ENCODE measurements at places on chromosomes 6 and 20.

DNA sequence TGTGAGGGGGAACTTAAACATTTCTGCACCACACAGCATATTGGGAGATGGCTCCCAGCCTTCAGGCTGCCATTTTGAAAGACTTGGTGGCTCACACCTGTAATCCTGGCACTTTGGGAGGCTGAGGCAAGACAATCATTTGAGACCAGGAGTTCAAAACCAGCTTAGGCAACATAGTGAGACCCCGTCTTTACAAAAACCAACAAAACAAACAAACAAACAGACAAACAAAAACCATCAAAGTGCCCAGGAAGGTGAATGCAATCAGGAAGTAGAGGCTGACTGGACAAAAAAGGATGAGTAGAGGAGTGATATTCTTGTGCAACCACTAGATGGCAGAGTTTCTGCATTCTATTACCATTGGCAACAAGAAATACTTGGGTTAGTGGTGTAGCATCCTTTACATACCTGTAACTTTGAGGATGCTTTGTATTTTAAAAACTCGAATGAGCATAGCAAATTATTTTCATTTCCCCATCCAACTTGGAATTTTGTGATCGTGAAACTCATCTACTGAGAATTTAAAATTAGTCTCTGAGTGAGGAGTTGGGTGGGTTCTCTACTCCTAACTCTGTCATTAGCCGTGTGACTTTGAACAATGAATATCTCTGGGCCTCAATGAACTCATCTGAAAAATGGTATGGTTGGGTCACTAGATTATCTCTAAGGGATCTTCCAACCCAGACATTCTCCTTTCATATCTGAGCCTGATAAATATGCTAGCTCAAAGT is 84.4 kb downstream of the CRYBG1 start:
- DNase-seq, result no peak

GRCh38 chr6:89295981-89296380 is 19.1 kb downstream of the GABRR2 start:
- no peak for DNase-seq

DNA sequence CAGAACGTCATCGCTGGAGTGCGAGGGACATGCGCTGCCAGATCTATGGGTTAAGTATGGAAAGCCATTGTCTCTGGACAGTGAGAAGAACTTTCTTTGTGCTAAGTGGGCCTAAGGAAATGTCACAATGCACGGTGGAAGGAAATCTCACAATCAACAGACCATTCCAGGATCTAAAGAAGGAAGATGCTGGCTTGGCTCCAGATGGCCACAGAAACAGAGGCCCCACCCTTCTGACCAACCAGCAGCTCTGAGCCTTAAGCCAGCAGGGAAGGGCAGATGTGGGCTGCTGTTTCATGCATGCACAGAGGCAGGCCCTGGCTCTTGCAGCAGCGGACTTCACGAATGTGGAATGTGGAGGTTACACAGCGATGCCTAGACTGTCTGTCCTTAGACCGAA is 156.3 kb downstream of the SOBP start:
- DNase-seq, result no peak

DNA sequence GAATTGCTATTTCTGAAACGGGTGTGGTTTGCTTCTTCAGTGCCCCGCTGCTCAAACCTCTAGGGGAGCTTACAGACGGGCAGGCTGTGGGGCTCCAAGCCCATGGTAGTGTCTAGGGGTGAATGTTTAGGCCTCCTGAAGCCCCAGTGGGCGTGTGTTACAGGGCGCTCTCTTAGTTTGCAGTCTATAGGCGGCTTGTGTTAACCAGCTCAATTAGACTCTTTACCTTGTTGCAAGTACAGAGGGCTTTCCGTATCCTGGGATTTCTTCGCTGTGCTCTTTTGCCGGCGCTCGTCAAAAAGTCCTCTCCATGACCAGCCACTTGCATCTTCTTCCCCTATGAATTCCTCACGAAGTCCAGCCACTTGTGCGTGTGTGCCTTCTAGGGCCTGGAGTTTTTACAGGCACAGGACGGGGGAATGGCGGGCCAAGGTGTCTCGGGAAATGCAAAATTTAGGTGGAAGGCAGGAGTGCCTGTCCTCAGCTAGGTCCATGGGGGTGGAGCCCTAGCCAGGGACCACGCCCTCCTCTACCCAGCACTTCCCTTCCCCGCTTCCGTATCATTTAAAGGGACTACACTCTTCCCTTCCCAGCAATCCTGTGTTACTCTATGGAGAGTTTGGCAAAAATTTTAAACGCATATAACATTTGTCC is 94.5 kb downstream of the HTR1B start:
- DNase-seq, result no peak

DNA sequence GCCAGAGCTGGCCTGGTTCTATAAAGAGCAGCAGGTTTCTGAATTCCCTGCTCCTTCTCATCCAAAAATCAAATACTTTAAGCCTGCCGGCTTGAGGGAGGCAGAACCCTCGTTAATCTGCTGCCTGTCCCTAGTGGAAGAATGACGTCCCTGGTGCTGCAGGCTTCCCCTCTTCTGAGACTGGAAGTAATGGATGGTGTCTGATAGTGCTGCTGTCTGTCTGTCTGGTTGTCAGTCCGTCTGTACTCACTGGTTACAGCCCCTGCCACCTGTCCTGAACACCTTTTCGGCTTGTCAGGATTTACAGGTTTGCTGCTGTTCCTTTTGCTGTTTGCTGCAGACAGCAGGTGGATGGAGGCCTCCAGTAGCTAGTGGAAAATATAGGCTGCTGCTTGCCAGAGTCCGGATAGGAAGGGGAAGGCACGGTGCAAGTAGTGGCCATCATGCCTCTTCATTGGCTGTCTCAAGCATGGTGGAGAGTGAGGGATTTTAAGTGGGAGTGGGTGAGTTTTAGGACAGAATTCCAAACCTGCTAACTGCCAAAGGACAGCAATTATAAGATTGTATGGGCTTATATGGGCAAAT is 2.5 kb downstream of the RIMS1 start:
- no peak for DNase-seq

Measured in posterior cingulate gyrus (tissue), 11 donors.